ENCODE measurements at places on chromosomes 4 and X.

GRCh38 chr4:159374749-159375530 lies 272.1 kb downstream of the RAPGEF2 start:
- DNase-seq: no peak

DNA sequence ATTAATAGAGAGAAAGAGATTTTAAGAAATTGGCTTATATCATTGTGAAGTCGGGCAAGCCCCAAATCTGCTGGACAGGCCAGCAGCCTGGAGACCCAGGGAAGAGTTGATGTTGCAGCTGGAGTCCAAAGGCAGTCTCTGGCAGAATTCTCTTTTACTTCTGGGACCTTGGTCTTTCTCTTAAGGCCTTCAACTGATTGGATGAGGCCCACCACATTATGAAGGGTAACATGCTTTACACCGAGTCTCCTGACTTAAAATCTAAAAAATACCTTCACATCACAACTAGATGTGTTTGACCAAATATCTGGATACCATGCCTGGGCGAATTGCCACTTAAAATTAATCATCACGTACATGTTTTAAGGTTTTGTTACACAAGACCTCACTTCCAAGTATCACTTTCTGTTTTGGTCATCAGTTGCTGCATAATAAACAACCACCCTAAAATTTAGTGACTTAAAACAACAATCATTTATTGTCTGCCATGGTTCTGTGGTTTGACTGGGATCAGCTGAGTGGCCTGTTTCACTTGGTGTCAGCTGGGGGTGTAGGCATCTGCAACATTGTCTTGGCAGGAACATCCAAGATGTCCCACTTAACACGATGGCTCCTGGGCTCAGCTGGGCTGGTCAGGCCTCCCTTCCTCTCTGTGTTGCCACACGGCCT lies 3.4 kb downstream of the CD38 start:
- DNase-seq: no peak

DNA sequence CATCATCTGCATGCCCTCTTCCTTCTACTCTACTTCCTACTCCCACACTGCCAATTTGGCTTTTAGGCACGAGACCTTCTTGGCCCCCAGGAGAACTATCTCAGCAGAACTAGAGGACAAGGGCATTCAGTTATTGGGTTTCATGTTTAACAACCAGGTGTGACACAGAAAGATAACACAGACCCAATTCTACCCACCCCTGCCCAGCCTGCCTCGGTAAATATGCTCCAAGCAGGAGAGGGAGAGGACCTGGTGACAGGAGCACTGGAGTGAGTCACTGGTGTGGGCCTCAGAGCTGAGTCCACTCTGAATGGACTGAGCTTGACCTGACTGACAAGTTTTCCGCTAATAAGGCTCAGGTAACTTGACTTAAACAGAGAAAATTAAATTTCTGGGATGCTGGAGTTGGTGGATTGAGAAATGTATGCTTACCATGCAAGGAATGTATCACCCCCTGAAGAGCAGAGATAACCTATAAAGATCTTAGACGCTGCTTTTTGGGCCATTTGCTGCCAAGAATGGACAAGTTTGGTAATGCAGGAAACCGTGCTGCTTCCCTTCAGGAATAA lies 52.5 kb downstream of the CASP3 start:
- no peak for DNase-seq

DNA sequence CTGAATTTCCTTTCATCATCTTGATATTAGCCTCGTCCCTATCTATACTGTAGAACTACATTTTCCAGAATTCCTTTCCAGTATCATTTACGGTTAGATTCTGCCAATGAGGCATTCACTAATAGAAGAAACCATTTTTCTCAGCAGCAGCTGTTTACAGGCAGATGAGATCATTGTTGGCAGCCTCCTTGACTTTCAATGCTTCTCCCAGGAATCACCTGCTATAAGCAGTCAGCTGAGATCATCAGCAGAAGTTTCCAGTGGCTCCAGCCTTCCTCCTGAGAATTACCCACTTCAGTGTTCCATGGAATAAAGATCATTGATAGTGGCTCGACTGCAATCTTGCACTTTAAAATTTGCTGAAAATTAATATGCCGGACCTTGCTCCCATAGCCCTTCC lies 157.3 kb upstream of the TET2 start:
- DNase-seq: no peak

- peak; percentile 36 for DNase-seq
Measured at GRCh38 chrX:47380268-47380667, 9.9 kb downstream of the ZNF157 start.

DNA sequence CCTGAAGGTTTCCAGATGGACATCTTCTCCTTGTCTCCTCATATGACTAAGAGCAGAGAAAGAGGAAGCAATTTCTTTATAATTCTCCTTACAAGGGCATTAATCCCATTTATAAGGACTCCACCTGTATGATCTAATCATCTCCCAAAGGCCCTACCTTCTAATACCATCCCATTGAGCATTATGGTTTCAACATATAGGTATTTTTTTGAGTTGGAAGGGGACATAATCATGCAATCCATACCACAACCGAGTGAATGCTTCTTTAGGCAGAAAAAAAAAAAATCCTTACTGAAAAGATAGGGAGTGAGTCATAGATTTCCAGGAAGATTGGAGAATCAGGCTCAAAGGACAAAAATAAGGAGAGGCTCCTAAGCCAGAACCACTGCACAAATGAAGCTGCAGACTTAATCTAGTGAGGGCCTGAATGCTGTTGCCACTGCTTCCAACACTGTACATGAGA lies 312.5 kb upstream of the HS3ST1 start:
- no peak for DNase-seq

- DNase-seq: no peak
Measured at GRCh38 chr4:114396808-114397207, 201.8 kb upstream of the UGT8 start.

Measured in stimulated activated CD4-positive, alpha-beta T cell treated with anti-CD3 and anti-CD28 coated beads, TNF-alpha, amount 100 ng/mL, for 1 hour (primary cell).